COR-L47 (cell line): ENCODE measurements at places on chromosomes 7 and 10.

GRCh38 chr10:125233726-125234125 lies 73.4 kb upstream of the CTBP2 start:
- DNase-seq, result no peak

- no peak for DNase-seq
Observed at GRCh38 chr7:9391221-9391620, 957.8 kb downstream of the NXPH1 start.

- no peak for DNase-seq
Observed at GRCh38 chr10:110404825-110405224, 92.9 kb upstream of the DUSP5 start.

GRCh38 chr10:16477757-16478156 lies 40.9 kb downstream of the PTER start:
- no peak for DNase-seq

- DNase-seq, result no peak
Observed at GRCh38 chr7:84941291-84941690, 245.6 kb downstream of the SEMA3D start.
